ENCODE measurements at places on chromosomes 5 and 9. TPM values are rescaled to one million over a fixed set of nuclear protein-coding genes. Genes with fewer than 3 reads are reported as not detected.

Gene ALDH1A1
- total RNA-seq: 1.6 TPM

GRCh38 chr5:45274241-45274640 lies 421.9 kb downstream of the HCN1 start:
- DNase-seq: peak; percentile 7

Gene BTNL8
- not detected for total RNA-seq

GRCh38 chr9:35071814-35072460 lies 488 bp downstream of the VCP start:
- no peak for DNase-seq

DNA sequence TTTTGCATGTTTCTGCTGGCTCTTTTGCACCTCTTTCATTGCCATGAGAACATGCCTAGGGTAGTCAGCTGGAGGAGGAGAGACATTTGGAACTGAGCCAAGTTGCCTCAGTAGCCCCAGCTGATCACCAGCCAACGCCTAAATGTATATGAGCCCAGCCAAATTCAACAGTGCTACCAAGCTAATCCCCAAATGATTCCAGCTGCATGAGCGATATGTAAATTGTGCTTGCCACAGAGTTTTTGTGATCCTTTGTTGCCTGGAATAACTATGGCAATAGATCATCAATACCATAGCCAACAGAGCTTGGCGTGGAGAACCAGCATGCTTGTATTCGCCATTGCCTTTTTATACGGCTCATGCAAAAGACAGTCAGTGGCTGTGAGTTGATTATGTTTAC lies 110.5 kb downstream of the PRDM6 start:
- DNase-seq: no peak

- no peak for DNase-seq
Observed at GRCh38 chr5:59287361-59287760, 606.2 kb downstream of the PDE4D start.

DNA sequence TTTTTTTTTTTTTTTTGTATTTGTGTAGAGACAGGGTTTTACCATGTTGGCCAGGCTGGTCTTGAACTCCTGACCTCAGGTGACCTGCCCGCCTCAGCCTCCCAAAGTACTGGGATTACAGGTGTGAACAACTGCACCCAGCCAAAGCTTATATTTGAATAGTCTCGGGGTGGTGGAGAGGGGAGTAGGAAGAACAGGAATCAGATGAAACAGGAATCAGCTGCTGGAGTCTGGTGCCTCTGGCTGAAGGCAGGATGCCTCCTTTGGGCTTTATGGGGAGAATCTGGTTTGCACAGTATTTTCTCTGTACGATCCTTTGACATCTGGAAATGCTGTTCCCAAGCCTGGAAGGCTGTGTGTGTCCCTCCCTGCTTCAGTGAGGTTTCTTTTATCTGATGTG lies 10.9 kb downstream of the C5orf52 start:
- no peak for DNase-seq

Gene DAP
- total RNA-seq: 77.7 TPM

GRCh38 chr5:141503681-141504080 lies 14.8 kb downstream of the PCDHGC5 start:
- DNase-seq: no peak

- peak; percentile 25 for DNase-seq
Observed at GRCh38 chr9:111525056-111525977, at the start of gene ZNF483. ZNF483 (plus strand) TSS chr9:111525179; CDS start chr9:111527396, 2,217 bp downstream.

Gene CYLC2
- total RNA-seq: not detected

DNA sequence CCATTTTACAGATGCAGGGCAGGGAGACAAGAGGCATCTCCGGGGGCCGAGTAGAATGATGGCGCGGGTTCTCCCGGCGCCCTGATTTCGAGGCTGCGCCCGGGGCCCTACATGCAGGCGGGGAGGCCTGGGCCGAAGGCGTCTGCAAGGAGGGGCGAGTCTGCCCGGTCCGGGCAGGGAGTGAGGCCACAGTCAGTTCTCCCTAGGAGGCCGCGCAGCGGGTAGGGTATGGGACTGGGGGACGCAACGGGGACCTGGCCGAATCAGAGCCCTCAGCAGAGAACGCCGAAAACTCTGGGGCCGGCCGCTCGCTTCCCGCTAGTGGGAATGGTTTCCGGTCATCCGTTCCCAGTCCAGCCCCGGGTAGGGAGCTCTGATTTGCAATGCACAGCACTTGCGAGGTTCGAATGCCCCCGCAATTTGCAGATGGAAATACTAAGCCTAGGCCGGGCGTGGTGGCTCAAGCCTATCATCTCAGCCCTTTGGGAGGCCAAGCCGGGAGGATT lies 6.4 kb downstream of the TLX3 start:
- DNase-seq: no peak

DNA sequence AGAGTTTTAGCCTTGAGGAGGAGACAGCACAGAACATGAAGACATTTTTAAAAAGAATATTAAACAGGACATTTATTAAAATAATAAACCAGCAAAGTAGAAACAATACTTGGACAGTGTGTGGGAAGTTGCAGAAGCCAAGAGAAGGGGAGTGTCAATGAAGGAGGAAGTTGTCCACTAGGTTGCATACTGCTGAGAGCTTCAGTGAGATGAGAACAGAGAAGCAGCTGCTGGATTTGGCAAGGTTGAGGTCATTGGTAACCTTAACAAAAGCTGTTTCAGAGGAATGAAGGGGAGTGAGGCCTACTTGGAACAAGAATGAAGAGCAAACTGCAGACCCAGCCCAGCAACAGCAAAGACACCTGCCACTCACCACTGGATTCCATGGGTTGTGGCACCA lies 11.4 kb downstream of the BHMT start:
- no peak for DNase-seq

Gene TSSK1B
- not detected for total RNA-seq

DNA sequence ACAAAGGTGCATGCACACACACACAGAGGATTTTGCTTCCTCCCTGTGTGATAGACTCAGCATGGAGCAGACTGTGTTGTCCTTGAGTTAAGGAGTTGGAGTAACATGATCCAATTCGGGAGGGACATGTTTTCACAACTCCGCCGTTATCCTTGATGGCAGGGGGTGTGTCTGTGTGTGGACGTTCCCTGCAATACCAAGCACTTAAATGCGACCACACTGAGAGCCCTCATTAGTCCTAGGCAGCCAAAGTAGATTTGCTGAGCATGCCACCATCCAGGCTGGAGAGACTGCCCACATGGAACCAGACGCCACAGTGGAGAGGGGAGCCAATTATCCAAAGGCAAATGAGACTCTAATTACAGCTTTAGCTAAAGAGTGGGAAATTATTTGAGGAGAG lies 140.1 kb downstream of the DOCK2 start:
- no peak for DNase-seq

Gene PRRC1
- total RNA-seq: 41.6 TPM

Gene AJM1
- total RNA-seq: 0.75 TPM

Gene UBE2B
- total RNA-seq: 31.2 TPM

Gene IL3
- not detected for total RNA-seq

DNA sequence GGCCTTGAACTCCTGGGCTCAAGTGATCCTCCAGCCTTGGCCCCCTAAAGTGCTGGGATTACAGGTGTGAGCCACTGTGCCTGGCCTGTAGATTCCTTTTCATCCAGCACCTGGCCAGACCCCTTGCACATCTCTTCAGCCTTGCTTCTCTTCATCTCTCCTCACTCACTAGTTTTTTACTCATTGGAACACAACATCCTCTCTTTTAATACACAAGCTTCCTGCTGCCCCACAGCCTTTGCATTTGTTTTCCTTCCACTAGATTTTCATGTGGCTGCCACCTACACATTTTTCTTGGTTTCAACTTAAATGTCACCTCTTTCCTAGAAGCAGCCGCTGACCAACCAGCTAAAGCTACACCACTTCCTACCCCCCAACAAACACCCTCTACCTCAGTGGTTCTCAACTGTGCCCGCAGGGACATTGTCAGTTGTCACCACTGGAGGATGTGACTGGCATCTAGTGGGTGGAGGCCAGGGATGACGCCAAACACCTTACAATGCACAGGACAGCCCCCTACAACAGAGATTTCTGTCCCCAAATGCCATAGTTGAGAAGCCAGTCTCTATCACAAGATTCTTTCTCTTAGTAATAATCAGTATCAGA lies 33.7 kb downstream of the HAVCR1 start:
- DNase-seq: no peak

Gene VCAN
- total RNA-seq: 175 TPM

DNA sequence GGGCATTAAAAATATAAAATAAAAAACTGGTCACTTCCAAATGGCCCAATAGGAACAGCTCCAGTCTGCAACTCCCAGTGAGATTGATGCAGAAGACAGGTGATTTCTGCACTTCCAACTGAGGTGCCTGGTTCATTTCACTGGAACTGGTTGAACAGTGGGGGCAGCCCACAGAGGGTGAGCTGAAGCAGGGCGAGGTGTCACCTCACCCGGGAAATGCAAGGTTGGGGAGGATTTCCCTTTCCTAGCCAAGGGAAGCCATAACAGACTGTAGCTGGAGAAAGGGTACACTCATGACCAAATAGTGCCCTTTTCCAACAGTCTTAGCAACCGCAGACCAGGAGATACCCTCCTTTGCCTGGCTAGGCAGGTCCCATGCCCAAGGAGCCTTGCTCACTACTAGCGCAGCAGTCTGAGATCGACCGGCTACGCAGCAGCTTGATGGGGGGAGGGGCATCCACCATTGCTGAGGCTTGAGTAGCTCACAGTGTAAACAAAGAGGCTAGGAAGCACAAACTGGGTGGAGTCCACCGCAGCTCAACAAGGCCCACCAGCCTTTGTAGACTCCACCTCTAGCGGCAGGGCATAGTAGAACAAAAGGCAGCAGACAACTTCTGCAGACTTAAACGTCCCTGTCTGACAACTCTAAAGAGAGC lies 12.7 kb downstream of the RLN1 start:
- no peak for DNase-seq

Gene ISCA1
- 22.1 TPM for total RNA-seq

DNA sequence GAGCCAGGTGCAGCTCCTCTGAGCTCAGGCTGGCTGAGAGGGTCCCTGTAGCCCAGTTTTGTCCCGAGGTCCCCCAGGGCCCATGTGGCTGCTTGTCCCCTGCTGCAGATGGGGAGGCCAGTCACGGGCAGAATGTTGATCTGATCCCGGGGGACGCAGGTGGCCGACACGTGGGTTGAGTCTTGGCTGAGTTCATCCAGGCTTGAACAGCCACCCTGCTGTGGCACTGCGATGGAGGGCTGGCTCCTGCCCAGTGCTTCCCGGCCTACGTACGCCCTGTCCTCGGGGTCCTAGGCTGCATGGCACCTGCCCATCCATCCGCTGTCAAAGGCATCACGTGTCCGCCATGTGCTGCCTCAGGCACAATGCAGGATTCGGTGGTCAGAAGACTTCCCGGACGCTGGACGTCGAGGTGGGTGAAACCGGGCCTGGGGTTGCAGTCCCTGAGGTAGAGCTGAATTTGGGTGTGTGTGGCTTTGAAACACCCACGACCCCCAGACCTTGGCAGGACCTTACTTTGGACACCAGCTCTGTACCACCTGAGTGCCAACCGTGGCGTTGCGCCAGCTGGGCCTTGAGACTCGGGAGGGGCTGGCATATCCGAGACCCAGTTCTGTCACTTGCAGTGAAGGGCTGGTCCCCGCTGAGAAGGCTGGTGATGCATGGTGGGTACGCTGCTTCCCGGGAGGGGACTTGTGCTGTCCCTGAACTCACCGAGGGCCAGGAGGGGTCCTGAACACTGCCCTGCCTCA lies 22.3 kb downstream of the RXRA start:
- no peak for DNase-seq

DNA sequence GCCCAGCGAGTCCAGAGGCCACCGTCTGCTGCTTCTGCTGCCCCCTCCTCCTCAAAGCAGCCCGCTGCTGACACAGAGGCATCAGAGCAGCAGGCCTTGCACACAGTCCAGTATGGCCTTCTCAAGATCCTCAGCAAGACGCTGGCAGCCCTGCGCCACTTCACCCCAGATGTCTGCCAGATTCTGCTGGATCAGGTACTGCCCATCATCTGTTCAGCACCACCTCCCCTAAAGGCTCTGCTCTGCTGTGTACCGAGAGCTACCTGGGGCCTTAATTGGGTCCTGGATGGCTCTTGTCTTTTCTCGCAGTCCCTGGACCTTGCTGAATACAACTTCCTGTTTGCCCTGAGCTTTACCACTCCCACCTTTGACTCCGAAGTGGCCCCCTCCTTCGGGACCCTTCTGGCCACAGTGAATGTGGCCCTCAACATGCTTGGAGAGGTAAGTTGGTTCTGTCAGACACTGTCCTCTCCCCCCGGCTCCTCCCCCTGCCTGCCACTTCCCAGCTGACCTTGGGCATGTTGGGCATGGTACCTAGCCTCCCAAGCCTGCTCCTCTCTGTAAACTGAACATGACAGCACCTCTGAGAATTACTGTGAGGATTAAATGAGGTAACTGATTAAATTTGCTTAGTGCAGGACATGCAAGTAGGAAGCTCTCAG lies 22.7 kb downstream of the SH3GLB2 start:
- DNase-seq: no peak

GRCh38 chr5:109863752-109864151 lies 174.0 kb downstream of the MAN2A1 start:
- no peak for DNase-seq

GRCh38 chr9:3719286-3719685 lies 193.5 kb upstream of the RFX3 start:
- DNase-seq: no peak

- DNase-seq: no peak
Observed at GRCh38 chr9:31084350-31084749, 1300.1 kb upstream of the ACO1 start.

DNA sequence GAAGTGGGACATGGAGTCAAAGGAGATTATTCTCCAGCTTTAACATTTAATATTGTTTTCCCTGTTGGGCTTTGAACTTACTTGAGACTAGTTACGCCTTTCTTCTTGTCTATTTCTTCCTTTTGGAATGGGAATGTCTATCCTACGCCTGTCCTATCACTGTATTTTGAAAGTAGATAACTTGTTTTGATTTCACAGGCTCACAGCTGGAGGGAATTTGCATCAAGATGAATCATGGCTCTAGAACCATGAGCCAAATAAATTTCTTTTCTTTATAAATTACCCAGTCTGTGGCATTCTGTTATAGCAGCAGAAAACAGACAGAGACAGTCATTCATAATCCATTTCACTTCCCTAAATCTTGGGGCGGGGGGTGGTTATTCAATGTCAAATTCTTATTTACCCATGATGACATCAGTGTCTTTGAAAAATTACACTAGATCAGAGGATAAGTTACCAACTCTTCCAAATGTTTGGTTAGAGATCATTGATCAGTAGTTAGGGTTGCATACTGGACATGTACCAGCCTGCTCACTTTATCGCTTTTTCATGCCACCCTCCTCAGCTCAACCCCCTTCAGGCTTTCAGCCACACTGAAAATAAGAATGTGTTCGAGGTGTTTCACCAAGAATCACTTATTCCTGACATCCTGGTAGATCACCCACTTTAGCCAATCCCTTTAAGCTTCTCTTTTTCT lies 419.6 kb upstream of the PIK3R1 start:
- DNase-seq: no peak

GRCh38 chr9:20552874-20553557 lies 69.3 kb downstream of the MLLT3 start:
- no peak for DNase-seq

- DNase-seq: no peak
Observed at GRCh38 chr9:37325778-37326177, 96.7 kb upstream of the GRHPR start.

Gene FAM200C
- total RNA-seq: 2.8 TPM

DNA sequence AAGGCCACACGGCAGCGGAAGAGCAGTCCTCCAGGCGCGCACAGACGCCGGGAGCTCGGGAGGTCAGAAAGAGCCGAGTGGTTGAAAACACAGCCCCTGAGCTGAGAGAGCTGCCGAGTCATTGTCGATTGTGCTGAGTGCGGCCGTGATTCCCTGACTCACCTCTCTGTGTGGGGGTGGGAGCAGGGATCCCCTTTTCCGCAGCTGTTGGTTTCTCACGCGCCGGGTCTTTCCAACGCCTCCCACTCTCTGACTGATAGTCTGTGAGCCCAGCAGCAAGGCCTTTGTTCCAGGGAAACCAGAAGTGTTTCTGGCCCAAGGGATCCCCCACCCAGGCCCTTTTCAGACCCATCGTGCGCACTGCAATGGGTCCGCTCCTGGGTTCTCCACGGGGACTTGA lies 97.3 kb downstream of the MRPL36 start:
- no peak for DNase-seq

Measured in kidney epithelial cell (primary cell).